Activated T-cell treated with anti-CD3 and anti-CD28 coated beads for 48 hours (primary cell): ENCODE measurements at places on chromosomes 7 and 10.

- no peak for DNase-seq
Measured at GRCh38 chr10:99433378-99434020, 3.1 kb upstream of the GOT1 start.

GRCh38 chr10:97416565-97416964 is 9.4 kb upstream of the PGAM1 start:
- no peak for DNase-seq

- DNase-seq = no peak
Measured at GRCh38 chr10:90847436-90847835, 10.4 kb downstream of the HTR7 start.

- DNase-seq = no peak
Measured at GRCh38 chr10:15052121-15052520, 8.4 kb downstream of the OLAH start.

GRCh38 chr10:61994405-61995219 is 93.1 kb downstream of the ARID5B start:
- DNase-seq = no peak

DNA sequence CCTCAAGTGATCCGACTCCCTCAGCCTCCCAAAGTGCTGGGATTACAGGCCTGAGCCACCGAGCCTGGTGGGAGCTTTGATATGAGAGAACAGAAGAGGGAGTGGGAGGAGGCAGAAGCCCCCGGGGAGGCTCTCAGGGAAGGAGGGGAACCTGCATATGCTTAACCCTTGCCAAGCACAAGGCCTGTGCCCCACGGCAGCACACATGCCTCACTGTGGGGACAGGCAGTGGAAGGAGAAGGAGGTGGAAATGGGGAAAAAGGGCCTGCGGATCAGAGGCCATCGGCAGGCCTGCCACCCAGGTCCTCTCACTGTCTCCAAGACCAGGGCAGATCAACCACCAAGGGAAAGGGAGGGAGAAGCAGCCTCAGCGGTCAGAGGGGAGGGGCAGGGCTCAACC is 7.2 kb upstream of the GRID1 start:
- no peak for DNase-seq

DNA sequence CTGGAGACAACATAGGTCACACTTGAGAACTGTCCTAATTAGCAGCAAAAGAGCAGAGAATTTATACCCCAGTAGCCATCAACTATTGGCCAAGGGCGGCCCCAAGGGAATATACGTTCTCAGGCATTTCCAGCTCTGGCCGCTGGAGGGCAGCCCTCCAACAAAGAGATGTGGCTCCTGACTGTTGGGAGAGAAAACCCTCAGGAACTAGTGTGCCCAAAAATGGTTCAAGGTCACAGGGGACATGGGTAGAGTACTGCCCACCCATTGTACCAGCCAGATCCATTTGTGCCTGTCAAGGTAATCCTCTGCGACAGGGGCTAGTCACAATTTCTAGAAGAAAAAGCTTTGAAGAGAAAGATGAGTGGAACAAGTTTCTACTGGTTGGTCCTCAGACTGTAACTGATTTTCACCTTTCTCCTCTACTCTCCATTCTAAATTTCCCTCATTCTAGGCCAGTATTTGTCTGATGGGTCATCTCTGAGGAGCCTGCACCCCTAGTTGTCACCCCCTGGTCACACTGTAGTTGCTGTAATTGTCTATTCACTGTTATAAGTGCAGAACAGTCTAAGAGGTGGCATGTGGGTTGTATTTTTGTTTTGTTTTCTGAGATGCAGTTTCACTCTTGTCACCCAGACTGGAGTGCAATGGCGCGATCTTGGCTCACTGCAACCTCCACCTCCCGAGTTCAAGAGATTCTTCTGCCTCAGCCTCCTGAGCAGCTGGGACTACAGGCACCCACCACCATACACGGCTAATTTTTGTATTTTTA is 14.7 kb upstream of the C7orf33 start:
- peak; percentile 62 for DNase-seq

DNA sequence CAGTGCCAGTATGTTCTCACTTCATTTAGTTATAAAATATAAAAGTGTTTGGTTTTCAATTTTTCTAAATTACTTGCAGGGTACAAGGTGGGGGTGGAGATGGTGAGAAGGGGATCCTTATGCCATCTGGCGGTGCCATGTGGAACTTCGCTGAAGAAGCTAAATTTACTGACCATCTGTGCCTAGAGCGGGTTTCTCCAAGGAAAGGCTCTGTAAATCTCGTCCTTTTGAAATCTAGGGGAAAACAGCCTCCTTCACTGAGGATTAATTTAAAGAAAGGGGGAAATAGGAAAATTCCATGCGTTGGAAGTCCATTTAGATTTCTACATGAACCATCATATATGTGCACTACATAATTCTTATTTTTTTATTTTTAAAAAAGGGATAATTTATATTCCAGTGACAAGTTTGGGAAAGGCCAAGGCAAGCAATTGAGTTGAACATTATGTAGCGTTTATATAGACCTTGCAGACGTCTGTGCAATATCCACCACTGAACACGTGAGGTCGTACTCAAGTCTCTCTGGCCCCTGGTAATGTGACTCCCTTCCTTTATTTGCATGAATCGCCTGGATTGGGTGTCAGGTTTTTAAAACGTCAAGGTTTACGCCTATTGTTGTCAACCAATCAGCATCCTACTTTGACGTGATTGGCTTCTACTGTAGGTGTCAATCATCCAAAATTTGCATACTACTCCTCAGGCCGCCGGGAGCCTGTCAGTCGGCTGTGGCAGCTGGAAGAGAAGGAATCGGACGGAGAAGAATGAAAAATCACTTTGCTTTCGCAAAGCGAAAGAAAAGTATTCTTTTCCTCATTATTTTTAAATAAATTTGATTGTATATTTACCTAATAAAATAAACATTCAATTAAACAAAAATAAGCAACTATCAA is 297.1 kb upstream of the NFE2L3 start:
- no peak for DNase-seq

GRCh38 chr10:13634207-13634606 is 47.4 kb downstream of the PRPF18 start:
- no peak for DNase-seq
